DMS53 (cell line): ENCODE measurements at places on chromosomes 13 and 19.

- DNase-seq: no peak
Observed at GRCh38 chr13:36341718-36342117, 4.5 kb downstream of the SPART start.

- DNase-seq: peak; percentile 15
Observed at GRCh38 chr13:30739761-30740642, 4.7 kb downstream of the ALOX5AP start.

DNA sequence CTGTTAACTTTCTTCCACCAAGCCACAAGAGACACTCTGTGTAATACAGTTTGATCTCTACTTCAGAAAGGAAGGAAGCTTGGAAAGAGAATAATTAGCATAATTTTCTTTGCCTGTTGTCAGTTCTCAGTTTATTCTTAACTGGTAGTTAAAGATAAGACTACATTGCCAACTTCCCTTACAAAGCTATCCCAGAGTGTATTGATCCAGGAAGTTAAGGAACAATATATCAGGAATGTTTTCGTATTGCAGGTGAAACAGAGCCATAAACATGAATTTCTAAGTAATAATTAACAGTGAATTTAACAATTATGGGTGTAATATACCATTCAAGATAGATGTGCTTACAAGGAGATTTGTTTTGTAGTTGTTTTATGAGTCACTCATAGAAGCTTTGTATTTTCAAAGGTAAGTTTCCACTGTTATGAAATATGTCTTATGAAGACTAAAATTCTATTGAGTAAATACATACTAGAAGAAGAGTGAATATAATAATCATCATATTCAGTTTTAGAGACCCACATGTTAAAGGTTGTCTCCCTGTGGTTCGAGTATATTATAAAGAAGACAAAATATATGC, 88.4 kb upstream of the KLF5 start:
- DNase-seq: no peak

- DNase-seq: no peak
Observed at GRCh38 chr13:113668491-113668971, 1.5 kb downstream of the GRK1 start.

DNA sequence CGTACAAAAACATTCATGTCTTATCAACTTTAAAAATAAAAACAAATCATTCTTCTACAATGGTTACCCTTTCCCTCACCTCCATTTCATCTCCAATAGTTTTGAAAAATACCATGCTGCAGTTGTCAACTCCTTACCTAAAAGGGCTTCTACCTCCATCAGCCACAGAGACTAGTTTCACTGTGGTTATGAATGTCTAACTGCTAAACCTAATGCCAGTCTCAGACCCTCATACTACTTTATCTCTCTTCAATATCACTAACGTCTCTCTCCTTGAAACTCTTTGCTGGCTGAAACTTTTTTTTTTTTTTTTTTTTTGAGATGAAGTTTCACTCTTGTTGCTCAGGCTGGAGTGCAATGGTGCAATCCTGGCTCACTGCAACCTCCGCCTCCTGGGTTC, 27.1 kb downstream of the LNX2 start:
- no peak for DNase-seq

- no peak for DNase-seq
Observed at GRCh38 chr19:57708641-57709361, at the start of gene ZNF154. Gene ZNF154, minus strand, starts transcription at chr19:57709204. Its CDS starts 233 bp downstream, at chr19:57708971.

DNA sequence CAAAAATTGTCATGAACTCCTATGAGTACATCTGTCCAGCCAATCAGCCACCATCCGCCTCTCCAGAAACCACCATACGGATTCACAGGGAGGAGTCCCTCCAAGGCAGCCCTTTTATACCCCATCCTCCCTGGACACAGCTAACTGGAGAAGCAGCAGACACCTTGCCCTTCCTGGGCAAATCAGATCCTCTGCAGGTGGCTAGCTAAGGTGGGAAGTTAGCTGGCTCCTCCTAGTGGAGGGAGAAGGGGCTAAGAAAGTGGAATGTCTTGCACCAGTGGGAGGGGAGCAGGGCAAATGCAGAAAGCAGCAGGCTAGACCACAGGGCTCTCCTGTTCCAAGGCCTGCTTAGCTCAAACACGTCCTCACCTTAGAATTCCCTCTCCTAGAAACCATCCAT, 46.2 kb upstream of the UQCRFS1 start:
- peak; percentile 5 for DNase-seq

DNA sequence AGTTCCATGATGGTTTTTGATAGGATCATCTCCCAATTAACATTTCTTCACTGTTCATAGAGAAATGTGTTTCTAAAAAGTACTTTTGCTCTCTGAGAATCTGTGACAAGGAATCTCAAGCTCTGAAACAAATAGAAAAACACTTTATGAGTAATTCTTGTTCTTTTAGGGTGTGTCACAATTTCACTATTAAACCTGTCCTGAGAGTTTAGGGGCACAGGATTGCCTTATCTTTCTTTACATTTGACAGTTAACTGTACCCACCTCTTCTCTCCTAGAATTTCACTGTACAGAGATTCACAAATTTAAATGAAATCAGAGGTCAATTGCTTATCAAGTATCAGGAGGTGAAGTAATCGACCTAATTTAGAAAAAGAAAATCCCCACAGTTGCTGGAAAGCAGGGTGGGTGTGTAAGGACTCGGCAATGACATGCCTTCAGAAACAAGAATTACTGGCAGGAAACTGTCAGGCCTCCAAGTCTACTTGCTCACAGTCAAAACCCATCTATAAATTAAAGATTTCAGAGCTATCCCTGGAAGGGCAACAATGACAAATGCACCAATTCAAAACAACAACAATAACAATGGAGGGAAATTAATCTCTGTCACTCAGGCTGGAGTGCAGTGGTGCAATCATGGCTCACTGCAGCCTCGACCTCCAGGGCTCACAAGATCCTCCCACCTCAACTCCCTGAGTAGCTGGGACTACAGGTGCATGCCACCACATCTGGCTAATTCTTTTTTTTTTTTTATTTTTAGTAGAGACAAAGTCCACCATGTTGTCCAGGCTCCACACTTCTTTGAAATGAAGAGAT, 250.2 kb downstream of the ABCC4 start:
- DNase-seq: no peak

GRCh38 chr19:50203281-50204080, at the start of gene MYH14:
Gene MYH14, plus strand, starts transcription at chr19:50203622. Its CDS starts 6,744 bp downstream, at chr19:50210366.
- DNase-seq: peak; percentile 95

DNA sequence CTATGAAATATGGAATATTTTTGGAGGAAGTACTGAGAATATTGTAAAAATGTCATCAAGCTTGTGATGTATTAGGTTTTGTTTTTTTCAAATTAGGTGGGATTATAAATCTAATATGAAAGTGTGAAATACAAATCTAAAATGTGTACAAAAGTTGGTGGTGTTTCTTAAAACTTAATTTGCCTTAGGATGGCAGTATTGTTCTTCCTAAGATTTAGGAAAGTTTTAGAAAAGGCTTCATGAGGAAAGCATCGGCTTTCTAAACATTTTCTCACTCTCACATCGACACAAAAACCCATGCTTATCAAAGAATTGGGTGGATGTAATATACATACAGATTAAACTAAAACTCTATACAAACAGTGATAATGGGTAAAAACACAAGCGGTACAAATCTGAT, 972.0 kb upstream of the PCDH20 start:
- DNase-seq: peak; percentile 14

DNA sequence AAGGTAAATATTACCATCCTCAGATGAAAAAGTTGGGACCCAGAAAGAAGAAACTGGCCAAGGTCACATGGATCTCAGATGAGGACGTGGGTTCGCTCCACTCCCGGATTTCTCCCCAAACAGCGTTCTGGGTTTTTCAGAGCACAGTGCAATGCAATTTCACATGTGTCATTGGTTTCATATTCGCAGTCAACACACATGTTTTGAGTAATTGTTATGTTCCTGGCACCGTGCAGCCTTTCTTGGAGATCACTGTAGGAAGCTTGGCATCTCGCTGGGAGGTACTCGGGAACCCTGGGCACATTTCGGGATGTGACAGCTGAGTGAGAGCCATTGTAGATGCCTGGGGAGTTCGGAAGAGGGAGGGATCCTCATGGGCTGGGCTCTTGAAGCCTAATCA, 26.2 kb upstream of the CEBPG start:
- DNase-seq: no peak

DNA sequence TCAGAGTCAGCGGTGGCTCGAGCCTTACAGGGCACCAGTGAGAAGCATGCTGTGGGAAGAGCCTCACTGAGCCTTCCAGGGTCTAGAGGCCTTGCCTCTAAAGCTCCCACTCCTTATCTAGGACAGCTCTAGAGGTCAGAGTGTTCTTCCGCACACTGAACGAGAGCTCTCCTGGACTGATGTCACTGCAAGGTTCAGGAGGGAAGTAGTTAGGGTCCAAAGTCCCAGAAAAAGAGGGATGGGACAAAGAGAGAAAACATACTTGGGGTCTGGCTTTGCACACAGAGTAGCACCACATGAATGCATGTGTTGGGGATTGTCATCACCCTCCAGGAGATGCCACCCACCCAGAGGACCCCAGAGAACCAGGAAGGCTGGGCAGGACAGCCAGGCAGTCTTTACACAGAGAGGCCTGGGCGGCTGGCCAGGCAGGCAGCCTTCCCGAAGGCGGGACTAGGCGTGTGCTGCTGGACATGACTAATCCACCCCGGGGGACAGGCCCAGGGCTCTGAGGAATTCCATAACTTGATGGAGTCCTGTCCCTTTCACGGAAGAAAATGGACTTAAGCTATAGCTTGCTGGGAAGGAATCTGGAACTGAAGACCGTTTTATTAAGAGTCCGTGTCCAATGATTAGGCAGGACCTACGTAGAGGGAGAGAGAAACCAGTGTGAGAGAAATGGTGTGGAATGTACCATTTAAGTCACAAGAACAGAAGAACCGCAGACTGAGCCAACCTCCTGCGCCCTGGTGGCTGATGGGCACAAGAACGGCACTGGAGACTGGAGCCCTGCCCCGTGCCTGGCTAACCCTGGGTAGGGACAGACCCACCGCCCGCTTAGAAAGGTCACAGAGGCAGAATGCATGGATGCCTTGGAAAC, 16.6 kb upstream of the EPHX3 start:
- no peak for DNase-seq

GRCh38 chr13:114146629-114147028, 14.2 kb upstream of the RASA3 start:
- DNase-seq: peak; percentile 7

DNA sequence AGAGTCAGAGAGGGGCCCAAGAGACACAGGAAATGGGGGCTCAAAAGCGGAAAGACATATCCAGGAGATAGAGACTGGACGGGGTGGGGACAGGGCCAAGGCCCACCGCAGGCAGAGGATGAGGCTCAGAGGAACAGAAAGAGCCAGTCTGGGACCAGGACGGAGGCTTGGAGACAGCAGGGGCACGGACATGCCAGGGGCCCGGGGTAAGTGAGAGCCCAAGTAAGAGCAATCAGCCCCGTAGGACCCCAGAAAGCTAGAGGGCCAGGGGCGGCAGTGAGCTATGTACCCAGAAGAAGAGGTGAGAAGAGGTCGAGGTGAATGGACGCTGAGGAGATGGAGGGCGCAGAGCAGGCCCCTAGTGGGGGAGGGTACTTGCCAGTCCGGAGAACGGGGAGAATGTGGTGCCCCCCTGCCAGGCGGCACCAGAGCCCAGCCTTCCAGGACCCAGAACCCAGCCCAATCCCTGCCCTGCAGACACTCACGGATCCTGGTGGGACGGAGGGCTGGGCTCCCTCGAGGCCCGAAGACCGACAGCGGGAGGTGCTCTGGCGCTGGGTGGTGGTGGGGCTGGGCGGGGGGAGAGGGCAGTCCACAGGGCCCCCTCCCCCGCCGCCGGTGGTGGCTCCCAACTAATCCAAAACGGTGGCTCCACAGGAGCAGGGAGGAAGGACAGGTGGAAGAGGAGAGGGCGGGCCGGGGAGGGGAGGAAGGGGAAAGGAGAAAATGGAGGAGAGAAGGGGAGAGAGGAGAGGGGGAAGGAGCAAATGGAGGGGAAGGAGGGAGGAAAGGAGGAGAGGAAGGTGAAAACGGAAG, 1.0 kb downstream of the GRIK5 start:
- DNase-seq: no peak

DNA sequence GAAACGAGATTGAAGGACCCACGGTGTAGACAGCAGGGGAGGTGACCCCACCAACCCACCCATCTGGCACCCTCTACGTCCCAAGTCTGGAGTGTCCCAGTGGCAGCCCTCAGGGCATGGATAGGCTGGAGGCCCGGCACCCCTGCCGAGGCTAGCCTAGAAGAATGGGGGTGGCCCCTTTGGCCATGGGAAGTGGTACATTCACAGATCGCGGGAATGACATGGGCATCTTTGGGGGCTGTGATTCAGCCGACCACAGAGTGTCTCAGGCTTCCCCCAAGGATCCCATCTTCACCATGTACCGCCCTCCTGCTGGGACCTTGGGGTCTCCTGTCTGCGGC, 11.3 kb upstream of the MKNK2 start:
- DNase-seq: no peak

DNA sequence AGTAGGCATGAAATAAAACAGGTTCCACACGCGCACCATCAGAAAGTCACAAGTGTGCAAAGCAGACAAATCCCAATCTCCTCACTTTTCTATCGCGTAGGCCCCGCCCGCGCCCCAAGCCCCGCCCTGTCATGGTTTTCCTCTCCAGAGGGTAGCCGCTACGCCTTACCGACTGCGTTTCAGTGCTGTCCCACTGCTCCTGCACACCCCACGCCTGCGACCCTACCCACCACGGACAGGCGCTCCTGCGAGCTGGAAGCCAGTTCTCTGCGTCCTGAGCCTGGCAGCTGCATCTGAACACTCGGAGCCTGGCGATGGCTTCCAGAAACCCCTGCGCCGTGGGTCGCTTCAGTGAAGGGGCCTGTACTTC, 379 bp upstream of the ZNF470 start:
- DNase-seq: peak; percentile 76

- no peak for DNase-seq
Observed at GRCh38 chr13:95615539-95615938, 29.0 kb downstream of the DZIP1 start.

DNA sequence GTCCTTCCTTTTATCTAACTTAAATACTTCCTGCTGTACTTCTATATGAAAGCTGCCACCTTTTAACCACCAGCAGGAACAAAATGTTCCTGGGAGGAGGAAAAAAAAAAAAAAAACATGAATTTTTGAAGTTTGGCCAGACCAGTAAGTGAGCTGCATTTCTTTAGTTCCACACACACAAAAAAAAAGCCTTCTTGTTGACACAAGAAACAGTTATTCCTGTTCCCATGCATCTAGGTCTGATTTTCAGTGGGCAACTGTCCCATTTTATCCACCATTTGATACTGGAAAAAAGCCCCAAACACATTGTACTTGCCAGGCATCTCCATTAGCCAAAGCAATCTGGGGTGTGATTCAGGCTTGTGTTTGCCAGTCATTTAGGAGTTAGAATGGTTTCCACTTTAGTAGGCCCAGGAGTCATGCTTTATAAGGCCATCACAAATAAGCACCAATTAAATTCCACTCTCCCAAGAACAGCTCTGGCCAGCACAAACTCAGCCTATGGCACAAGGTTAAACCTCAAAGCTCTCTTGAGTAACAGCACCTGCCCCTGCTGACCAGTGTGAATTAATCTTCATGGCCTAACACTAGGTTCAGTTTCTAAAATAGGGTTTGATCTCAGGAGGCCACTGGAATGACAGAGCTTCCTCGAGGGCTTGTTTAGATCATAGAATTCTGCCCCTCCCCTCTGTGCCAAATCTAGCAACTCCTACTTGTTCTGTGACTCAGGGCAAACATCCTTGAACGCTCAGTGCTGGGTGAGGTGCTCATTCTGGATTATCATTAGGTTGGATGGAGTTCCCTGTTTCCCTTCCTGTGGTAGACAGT, 67.1 kb downstream of the NUFIP1 start:
- DNase-seq: peak; percentile 94
